IPS DF 6.9 (cell line): ENCODE measurements at places on chromosomes 3 and 15.

GRCh38 chr15:90869601-90870353 lies 1.4 kb downstream of the FURIN start:
- DNase-seq = no peak

DNA sequence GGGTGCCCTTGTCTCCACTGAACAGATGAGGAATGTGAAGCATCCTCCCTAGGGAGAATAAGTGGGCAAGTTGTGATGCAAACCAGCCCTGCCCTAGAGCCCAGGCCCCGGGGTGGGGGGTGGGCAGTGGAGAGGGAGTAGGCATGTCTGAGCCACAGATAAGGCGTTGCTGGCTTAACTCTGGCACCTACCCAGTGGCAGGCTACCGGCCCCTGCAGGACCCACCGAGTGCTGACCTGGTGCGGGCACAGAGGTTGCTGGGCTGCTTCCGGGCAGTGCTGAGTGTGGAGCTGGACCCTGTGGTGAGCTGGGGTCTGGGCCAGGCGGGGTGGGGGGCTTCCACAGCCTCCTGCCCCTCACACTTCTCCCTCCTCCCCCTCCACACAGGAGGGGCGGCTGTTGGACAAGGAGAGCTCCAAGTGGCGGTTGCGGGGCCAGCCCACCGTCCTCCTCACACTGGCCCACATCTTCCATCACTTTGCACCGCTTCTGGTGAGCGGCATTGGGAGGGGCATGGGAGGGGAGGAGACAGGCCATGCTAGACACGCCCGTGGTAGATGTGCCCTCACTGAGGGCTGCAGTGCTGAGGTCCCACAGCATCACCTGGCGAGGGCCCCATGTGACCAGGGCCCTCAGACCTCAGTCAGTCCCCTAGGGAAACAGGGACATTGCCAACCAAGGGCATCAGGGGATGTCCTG lies 10.1 kb downstream of the RNF123 start:
- DNase-seq = no peak

DNA sequence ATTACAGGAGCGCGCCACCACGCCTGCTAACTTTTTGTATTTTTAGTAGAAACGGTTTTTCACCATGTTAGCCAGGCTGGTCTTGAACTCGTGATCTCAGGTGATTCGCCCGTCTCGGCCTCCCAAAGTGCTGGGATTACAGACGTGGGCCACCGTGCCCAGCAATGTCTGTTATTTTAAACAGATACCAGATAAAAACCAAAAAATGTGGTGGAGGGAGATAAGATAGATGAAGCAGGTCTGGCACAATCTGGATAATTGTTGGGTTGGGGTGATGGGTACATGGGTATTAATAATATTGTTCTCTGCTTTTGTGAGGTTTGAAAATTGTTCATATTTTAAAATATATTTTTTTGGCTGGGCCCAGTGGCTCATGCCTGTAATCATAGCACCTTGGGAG lies 4.7 kb downstream of the RNF111 start:
- DNase-seq = no peak

DNA sequence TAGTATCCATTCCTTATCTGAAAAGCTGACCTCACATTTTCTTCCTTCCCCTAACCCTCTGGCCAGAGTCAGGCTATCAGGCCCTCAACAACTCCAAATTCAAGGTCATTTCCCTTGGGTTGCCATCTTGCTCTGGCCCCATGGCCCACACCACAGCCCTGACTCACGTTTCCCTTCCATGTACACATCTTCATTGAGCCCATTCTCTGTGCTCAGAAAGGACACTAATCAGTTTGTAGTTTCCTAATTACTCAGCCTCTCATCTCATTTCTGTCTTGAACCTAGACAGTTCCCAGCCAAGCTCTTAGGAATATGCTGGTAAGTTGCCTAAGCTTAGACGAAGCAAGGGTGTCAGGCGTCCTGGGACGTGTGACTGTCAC lies 14.9 kb downstream of the TGM5 start:
- DNase-seq = no peak
